ENCODE measurements at places on chromosomes 1 and 21. TPM values are rescaled to one million over a fixed set of nuclear protein-coding genes. Genes with fewer than 3 reads are reported as not detected.

MAD2L2 gene
- total RNA-seq: 51.7 TPM

ZBED6 gene
- total RNA-seq: 13.7 TPM

TM2D1 gene
- total RNA-seq: 63.6 TPM

TTLL10 gene
- total RNA-seq: not detected
